ENCODE measurements at places on chromosomes 13 and 19.

- no peak for DNase-seq
Measured at GRCh38 chr19:1446713-1447481, 3.0 kb upstream of the APC2 start.

DNA sequence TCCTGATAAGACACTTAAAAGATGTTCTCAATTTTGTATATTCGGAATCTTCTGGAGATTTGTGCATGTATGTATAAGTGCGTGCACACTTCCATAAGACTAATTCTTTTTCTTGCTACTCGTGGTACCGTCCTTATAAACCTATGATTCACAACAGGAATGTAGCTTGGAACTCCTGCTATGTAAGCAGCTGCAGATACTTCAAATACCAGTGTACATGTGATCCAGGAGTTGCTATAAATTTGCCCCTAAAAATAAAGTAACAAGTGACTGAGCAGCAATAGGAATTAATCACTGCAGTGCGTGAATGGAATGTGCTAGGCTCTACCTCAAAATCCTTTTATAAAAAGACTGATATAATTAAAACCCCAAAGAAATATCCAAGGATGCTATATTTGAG is 214.9 kb downstream of the KLF5 start:
- no peak for DNase-seq

DNA sequence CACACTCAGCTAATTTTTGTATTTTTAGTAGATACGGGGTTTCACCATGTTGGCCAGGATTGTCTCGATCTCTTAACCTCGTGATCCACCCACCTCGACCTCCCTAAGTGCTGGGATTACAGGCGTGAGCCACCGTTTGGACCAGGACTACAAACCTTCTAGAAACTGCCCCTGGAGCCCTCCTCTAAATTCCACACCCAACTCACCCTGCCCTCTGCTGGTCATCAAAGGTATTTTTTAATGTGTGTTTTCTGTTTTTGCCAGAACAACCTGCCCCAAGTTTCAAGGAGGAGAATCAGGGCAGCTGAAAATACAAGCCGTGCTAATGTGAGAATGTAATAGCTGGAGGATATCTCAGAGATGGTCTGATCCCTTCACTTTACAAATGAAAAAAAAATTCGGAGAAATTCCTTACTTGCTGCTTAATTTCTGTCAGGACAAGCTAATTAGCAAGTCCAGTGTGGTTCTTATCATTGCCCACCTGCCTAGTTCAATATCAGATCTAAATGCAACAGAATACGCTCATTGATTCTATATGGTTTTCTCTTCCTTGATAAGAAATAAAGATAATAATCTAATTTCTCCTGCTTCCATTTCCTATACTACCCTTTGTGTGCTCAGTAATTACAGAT is 4.1 kb downstream of the ATP8A2 start:
- DNase-seq, result no peak

DNA sequence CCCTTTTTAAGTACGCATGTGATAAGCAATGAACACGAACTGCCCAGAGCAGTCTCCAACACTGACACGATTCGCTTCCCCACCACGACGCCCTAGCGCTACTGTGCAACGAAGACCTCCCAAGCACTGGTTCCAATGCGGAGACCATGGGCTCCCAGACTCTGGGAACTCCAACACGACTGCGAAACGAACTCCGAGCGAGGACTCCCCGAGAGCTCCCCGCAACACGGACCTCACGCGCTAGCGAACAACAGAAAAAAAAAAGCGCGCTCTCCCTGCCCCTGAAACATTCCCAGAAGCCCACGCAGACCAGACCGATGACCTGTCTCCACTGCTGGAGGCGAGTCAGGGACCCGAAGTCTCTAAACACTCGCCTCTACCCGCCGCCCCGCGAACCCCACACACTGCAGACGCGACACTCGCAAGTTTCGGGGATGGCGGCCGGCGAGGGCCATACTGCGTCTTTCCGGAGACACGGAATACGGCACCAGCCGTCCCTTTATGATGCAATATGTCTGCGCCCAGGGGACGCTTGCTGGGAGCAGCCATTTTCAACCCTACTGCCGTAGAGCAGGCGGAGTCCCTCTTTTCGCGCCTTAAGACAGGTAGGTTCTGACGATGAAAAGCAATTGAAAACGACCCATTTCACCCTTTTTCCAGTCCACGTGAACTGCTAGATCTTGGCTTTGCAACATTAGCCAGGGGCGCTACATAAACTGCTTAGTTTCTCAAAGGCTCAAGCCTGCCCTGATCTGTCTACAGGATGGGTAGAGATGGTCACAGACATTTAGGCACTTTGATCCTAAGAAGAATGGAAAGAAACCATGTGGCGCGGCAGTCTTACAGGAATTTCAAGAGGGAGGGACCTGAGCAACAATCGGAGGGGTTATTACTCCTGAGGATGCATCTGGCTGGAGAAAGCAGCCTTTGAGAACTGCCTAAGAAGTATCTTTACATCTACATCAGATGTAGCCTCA is at the start of gene ZNF577:
Gene ZNF577, minus strand, starts transcription at position 430 of the 977 bp plus-strand sequence. CDS start 7,569 bp downstream, outside the sequence.
- no peak for DNase-seq

DNA sequence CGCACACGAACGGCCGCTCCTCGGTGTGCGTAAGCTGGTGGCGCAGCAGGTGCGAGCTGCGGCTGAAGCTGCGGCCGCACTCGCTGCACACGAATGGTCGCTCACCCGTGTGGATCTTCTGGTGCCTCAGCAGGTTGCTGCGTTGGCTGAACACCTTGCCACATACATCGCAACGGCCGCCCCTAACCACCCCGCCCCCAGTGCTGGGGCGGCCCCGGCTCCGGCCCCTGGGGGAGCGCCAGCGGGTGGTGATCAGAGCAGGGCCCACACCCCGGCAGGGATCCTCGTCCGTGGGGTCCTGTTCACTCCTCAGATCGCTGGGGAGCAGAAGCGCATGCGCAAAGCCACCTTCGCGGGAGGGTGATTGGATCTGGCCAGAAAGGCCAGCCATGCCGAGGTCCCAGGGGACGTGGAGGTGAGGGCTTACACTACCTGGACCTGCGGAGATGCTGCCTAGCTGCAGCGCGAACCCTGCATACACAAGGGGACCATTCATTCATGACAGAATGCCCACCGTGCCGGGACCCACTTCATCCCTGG is 4.7 kb upstream of the UBE2M start:
- DNase-seq, result no peak

DNA sequence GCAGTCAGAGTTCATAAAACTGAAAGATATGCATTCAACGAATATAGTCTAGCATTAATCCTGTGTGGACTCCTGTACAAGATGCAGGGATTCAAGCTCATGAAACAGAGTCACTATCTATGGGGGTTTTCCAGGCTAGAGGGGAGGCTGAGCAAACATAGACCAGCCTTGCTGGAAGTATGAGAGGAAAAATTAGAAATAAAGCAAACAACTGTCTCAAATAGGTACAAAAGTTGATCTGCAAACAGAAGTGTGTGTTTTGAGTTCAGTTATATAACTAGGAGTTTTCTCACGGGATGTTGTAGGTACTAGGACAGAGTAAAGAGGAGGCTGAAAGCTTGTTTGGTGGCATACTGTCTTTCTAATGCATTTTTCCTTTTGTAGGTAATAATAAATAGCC is 8.5 kb upstream of the LGALS14 start:
- DNase-seq, result no peak

GRCh38 chr13:109157275-109157674 is 527.9 kb downstream of the MYO16 start:
- no peak for DNase-seq

DNA sequence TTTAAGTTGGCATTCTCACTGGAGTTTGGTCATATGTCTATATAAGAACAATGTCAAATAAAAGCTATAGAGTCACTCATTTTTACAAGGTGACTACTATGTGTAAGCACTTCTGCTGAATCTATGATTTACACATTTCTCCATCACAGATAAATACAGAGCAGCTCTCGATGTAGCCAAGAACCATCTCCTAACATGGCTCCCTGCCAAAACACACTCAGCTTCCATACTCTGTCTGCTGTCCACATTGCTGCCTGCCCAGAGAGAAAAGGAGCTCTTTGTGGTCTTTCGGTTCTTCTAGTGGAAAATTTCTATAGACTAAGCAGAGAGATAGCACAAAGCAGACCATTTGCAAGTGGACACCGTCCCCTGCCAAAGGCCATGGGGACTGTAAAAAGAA is 190.9 kb upstream of the KLF12 start:
- DNase-seq, result peak; percentile 36

All from NCI-H1105 (cell line).